ENCODE measurements at places on chromosomes 1 and 21.

GRCh38 chr1:5740865-5741860 lies 251.1 kb downstream of the NPHP4 start:
- DNase-seq: no peak

DNA sequence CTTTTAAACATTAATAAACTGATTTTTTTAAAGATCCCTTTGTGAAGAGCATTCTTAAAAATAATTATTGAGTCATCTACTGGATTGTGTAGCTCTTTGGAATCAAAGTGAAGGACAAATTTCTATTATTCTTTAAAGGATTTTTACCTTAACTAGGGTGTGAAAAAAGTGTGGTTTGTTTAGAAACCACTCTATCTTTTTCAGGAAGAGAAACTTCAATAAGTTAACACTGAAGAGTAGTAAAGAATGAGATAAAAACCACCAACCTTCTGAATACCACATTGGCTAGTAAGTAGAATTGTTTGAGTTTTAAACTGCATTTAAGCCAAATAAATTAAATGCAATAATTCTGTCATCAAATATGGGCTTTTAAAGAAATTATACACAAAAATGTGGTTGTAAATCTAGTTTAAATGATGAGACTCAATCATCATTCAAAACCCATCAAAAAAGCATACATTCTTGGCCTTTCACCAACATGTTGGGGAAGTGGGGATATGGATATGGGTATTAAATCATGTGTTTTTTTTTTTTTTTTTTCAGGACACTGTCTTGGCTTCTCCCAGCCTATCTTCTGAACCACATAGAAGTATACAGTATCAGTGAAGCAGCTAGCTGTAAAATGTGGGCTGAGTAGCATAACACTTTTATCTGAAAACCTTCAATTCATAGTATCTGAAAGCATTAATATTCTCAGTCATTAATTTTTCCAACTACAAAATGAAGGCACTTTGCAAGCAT lies 4.8 kb downstream of the S1PR1 start:
- DNase-seq: no peak

GRCh38 chr1:245837718-245838117 lies 669.4 kb downstream of the SMYD3 start:
- DNase-seq: no peak

DNA sequence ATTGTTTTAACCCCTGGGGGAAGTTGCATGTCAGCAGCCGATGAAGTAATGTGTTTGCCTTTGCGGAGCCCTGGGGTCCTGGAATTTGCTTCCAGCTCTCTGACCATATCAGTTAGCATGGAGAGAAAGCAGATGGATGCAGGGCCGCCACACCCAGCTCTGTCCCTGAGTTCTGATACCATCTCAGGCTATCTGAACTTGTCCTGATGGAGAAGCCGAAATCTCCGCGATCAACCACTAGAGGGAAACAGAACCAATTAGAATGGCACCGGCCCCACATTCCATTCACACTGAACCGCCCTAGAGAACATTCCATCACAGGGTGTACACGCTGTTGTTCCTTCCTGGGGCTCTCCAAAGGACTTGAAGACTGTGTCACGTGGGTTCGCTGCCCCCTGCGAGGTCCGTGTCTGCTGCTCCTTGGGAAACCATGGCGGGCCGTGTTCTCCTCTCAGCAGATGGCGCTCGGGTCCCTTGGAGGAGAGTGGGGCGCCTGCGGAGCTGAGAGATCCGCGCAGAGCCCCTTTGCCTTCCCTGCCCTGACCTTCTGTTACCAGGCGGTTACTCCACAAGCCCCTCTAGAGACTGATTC lies 75.4 kb downstream of the ABCA4 start:
- no peak for DNase-seq

DNA sequence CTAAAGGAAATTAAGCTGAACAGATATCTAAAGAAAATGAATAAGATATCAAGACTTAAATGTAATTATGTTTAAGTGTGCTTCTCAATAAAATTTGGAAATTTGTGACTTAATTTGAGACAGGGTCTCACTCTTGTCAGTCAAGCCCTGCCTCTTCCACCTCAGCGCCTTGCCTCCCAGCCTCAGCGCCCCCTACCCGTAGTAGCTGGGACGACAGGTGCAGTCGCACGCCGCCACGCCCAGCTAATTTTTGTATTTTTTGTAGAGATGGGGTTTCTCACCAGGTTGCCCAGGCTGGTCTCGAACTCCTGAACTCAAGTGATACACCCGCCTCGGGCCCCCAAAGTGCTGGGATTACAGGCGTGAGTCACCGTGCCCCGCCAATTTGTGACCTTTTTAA lies 117.0 kb downstream of the CLEC20A start:
- DNase-seq: no peak

- DNase-seq: no peak
Measured at GRCh38 chr1:12464045-12464461, 154.0 kb downstream of the DHRS3 start.

DNA sequence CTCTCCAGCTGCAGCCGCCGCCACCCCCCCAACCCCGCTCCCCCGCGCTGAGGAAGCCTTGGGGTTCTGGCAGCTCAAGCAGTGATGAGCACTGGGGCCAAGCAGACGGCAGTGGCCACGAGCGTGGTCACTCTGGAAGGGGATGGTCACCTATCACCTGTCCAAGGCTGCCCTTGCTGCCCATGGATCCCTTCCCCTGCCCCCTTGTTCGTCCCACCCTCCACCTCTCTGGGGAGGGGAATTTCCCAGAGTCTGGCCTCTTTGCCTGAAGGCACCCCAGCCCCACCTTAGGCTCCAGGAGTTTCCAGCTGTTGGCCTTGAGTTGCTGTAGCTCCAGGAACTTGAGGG lies 7.2 kb upstream of the SMIM12 start:
- no peak for DNase-seq

GRCh38 chr1:103336408-103336807 lies 189.1 kb upstream of the RNPC3 start:
- DNase-seq: no peak

Data from activated gamma-delta T cell treated with anti-CD3 and anti-CD28 coated beads, Interleukin-2, amount 50 U/mL, for 16 hours (primary cell).